ENCODE measurements at places on chromosomes 11 and 22.

GRCh38 chr11:95917193-95918036 lies 6.5 kb downstream of the MTMR2 start:
- no peak for DNase-seq

- no peak for DNase-seq
Measured at GRCh38 chr11:95283650-95284049, 52.6 kb upstream of the SESN3 start.

DNA sequence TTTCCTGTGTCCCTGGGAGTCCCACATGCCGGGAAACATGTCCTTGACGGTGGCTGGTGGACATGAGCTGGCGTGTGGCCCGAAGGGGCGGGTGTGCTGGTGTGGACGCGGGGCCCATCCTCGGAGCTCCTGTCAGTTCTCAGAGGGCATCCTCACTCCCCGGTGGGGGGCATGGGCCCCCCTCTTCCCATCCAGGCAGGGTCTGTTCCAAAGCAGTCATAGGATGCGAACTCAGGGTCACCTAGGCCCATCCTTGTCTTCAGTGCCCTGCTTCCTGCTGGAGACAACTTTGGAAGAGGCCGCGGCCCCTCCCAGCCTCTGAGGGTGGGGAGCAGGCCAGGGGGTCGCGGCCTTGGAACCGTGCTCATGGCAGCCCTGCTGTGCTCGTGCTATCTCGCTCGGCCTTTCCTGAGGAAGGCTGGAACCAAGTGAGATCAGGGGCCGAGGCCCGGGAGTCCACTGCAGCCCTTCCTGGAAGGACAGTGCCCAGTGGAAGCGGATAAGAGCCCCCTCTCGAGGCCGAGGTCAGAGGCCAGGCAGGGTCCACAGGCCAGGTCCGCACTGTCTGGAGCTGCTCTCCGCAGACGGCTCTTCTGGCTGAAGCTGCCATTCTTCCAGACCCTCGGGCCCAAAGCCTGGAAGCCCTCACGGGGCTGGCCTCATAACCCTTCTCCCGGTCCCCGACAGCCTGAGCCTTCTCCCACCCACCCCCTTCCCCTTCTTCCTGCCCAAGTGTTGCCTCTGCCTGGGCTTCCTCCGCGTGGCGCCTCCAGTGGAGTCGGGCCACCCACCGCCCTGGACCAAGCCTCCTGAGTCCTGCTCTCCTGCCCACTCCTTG lies 8.7 kb downstream of the GRK2 start:
- DNase-seq: no peak

- no peak for DNase-seq
Measured at GRCh38 chr22:20551805-20552442, 44.5 kb downstream of the MED15 start.

DNA sequence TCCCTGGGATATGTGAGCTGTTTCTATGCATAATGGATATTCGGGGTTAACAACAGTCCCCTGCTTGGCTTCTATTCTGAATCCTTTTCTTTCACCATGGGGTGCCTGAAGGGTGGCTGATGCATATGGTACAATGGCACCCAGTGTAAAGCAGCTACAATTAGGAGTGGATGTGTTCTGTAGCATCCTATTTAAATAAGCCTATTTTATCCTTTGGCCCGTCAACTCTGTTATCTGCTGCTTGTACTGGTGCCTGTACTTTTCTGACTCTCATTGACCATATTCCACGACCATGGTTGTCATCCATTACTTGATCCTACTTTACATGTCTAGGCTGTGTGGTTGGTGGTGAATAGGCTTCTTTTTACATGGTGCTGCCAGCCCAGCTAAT lies 1.3 kb downstream of the TUG1 start:
- DNase-seq: no peak

GRCh38 chr11:8287297-8287696 lies 23.6 kb upstream of the LMO1 start:
- no peak for DNase-seq

- no peak for DNase-seq
Measured at GRCh38 chr11:65116370-65117205, 913 bp downstream of the ZNHIT2 start.

DNA sequence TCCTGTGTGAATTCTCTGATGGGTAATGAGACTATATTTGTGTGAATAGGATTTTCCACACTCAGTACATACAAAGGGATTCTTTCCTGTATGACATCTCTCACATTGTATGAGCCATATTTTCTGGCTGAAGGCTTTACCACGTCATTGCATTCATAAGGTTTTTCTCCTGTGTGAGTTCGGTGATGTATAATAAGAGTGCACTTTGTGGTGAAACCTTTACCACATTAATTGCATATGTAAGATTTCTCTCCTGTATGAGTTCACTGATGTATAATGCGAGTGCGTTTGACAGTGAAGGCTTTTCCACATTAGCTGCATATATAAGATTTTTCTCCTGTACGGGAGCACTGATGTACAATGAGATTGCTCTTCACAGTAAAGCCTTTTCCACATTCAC lies 455.4 kb upstream of the CNTN5 start:
- no peak for DNase-seq

- DNase-seq: no peak
Measured at GRCh38 chr11:133901999-133902398, 54.8 kb downstream of the IGSF9B start.

GRCh38 chr11:76626266-76626665 lies 44.3 kb downstream of the LRRC32 start:
- DNase-seq: no peak

- DNase-seq: no peak
Measured at GRCh38 chr11:93668171-93668570, 6.7 kb downstream of the CEP295 start.

- no peak for DNase-seq
Measured at GRCh38 chr11:46118702-46119351, 2.4 kb downstream of the PHF21A start.

GRCh38 chr22:26985931-26986782 lies 328.8 kb downstream of the MIAT start:
- no peak for DNase-seq

- DNase-seq: no peak
Measured at GRCh38 chr11:44693654-44694119, 33.1 kb upstream of the TSPAN18 start.

GRCh38 chr11:69066122-69067112 lies 17.7 kb downstream of the TPCN2 start:
- DNase-seq: no peak

DNA sequence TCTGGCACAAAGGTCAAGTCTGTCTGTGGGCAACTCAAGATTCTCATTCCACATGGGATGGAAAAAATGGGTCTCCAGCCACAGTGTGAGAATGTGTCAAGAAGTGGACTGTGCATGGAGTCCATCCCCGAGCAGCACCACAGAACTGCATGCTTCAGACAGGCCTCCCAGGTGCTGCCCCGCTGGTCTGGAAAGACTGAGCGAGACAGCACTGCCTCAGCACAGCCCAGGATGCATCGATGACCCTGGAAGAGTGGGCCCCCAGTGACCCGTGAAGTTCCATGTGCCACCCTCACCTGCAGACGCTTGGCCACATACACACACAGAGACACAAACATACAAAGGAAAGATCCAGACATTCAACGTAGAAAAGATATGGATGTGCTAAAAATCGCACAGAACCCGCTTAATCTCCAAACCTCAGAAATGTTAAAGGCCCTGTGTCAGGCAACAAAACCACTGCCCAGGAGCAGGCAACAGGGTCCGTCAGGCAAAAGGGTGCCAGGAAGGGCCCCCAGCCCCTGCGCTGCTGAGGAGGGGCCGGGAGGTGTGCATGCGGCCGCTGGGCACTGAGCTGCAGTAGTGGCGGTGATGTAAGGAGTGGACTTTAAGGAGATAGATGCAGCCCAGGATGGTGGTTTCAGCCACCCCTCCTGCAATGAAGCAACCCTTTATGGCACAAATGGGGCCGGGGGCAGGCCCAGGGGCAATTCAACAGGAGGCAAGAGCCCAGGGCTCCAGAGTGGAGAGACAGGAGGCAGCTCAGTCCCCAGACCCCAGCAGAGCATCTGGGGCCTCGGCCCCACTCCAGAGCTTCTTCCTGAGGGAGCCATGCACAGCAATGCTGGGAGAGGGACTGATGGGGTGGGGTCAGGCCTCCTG lies 84.7 kb downstream of the DGCR2 start:
- no peak for DNase-seq

GRCh38 chr11:2178906-2179494 lies 7.4 kb upstream of the TH start:
- peak; percentile 99 for DNase-seq

DNA sequence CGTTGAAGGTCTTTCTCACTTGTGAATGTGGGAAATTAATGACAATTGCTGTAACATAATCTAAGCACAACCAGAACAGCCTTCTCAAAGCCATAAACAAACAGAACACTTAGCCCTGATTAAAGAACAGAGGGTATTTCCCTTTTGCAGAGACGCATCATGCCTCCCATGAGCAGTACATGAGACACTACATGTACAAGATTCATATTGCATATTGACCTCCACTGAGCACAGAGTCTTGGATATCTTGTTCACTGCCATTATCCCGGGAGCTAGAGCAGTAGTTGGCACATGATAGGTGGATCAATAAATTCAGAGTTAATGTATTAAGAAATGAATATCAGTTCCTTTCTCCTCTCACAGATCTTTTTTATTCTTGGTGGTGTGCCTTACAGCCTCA lies 1194.3 kb upstream of the TENM4 start:
- no peak for DNase-seq

- DNase-seq: no peak
Measured at GRCh38 chr22:30964858-30965257, 3.7 kb downstream of the MORC2 start.

DNA sequence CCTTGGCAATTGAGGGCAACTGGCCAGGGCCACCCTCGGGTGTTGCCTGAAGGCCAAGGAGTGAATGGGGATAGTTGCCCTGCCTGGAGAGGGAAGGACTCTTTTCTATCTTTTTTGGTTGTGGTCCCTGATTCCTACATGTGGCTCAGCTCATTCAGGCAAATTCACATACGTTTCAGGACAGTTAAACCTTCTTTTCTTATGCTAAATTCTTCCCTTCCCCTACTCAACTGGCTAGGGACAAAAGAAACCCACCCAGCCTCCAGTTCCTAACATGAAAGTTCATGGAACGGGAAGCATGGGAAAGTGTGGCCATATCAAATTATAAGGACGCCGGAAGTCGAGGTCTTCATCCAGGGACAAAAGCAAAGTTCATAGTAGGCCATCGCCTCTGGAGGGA lies 26.3 kb upstream of the APLNR start:
- DNase-seq: no peak

DNA sequence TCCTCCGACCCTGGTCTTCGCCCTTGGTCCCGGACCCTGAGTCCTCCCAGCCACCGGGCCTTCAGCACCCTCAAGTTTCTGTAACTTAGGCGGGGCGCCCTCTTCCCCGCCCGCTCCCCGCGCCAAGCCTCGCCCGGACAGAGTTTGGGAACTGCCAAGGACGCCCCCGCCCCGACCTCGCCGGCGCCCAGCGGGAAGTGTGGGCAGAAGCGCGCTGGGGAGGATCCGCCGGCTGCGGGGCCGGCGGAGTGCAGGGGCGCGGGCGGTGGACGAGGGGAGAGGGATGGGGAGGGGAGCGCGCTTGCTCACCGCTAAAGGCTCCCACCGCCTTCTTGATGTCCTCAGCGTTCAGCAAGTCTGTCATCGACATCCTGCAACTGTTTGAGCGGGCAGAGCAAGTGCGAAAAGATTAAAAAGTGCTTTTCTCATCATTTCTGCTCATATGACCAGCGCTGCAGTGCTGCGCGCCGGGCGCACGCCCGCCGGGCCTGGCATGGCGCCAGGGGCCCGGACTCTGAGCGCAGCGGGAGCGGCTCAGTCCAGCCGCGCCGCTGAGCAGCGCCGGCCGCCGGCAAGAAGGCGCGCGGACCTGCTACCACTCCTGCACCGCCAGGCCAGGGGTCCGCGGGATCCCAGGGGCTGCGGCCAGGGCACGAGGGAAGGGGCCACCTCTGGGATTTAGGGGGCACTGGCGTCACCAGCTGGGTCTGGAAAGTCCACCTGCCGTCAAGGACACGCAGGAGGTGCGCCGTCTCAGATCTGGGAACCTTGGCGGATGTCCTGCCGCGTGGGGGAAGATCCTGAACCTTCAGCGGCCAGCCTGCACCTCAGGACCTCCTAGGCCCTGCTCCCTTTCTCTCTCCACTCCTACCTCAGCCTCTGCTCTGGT lies at the start of gene PVALB:
Gene PVALB (minus strand): TSS at position 400 of the 889 bp plus-strand sequence. CDS start 30 bp downstream, at position 370.
- DNase-seq: no peak

- DNase-seq: no peak
Measured at GRCh38 chr11:68598816-68599653, 85.3 kb upstream of the GAL start.

DNA sequence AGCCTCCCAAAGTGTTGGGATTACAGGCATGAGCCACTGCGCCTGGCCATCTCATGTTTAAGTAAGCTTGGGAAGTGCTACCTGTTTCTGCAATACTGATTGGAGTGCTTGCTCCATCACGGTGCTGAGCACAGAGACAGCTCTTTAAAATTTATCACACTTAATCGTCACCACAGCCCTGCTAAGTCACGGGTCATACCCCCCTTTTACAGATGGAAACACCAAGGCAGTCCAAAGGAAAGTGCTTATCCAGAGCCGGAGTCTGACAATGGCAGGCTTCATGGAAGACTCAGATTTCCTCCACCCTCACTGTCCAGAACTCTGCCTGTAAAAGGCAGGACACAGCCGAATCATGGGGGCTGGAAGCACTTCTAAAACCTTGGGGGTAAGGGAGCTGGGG lies 2.7 kb upstream of the C22orf15 start:
- DNase-seq: no peak

DNA sequence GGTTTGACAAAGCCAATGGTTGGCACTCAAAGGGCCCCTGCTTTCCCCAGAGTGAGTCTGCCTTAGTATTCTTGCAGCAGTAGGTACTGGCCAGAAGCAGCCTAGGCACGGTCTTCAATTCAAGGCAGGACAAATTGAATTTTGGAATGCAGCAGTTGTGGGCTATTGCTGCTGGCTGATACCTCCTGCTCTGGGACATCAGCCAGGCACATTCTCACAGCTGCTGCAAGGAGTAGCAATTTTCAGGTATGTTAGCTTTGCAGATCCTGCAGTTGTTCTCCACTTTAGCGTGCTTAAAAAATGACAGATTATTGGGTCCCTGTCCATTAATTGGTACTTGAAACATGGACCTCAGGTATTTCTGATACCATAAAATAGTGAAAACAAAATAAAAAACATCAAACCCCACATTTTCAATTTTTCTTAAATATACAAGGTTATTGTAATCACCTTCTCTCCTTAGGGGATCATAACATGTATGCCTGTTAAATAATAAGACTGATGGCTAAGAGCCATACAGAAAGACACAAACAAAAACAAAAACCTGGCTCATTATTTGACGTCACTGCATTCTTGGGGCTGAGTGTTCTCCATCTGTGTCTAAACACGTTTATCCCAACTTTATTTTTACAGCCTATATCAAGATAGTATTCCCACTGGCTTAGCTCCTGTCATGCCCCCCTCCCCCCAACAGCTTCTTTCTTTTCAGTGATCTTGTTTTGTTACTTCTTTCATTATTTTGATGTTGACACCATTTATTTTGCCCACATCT lies 85.1 kb upstream of the CARD18 start:
- DNase-seq: no peak

- DNase-seq: no peak
Measured at GRCh38 chr11:122697636-122698167, 42.2 kb downstream of the UBASH3B start.

- DNase-seq: no peak
Measured at GRCh38 chr22:29701155-29701999, 18.4 kb upstream of the CABP7 start.

GRCh38 chr22:48362721-48363404 lies 1464.8 kb downstream of the BRD1 start:
- no peak for DNase-seq

Measured in keratinocyte (primary cell).